ENCODE measurements at places on chromosomes 11 and 22.
A peak's percentile ranks its signal among the peaks of the same experiment; 100 is the strongest.

- no peak for DNase-seq
These were observed 32.9 kb upstream of the TRIM29 start for GRCh38 chr11:120170741-120171261.

DNA sequence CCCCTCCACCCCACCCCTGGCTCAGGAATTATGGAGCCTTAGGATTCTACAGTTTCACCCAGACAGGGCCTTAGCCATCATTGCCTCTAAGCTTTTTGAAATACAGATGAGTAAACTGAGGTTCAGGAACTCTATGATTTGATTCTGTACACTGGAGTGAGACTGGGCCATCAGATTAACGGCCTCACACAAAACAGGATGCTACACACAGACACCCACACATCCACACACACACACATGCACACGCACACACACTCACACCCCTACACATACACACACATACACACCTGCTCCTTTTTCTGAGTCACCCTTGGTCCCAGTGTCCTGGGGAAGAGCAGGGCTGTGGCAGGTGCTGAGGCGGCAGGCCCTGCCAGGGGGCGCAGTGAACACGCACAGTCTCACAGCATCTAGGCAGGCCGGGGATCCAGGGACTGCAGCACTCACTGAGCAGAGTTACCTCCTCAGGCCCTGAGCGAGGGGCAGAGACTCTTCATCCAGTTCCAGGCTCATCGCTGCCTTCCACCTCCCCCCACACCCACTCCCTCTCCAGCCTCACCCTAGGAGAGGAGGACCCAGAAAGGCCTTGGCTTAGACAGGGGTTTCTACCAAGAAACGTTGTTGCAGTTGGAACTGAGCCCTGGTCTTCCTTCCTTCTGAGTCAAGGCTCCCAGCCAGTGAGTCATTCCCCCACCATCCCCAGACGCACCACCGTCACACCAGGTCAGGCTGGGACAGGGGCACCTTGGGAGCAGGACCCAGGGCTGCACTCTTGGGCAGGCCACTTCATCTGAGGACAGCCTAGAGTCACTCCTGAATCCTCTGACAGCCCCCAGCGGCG, 89.8 kb upstream of the PARVA start:
- DNase-seq = peak; percentile 90

DNA sequence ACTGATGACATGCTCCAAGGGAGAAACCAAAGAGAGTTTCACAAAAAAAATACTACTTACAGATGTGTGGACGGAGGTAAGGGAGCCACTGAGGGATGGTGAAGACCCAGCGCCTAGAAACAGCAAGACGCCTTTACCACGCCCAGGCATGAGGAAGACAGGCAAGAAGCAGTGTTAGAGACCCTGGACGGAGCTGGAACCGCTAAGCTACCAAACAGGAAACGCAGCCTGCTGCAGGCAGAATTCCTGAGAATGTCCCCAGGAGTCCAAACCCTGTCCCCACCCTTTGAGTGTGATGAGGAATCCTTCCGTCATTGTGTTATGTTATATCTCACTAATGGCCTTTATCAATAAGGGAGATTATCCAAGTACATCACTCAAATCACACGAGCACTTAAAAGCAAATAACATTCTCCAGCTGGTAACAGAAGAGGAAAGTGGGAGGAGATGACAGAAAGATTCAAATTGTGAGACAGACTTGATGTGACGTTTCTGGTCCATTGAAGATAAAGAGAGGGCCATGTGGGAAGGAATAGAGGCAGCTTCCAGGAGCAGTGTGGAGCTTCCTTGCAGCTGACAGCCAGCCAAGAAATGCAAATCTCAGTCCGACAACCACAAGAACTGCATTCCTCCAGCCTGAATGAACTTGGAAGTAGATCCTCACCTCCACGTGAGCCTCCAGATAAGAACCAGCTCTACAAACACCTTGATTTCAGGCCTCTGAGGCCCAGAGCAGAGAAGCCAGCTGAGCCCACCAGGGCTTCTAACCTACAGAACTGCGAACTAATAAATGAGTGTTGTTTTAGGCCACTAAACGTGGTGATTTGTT, 19.1 kb downstream of the FAM181B start:
- no peak for DNase-seq

GRCh38 chr11:69186316-69187260, 30.9 kb downstream of the SMIM38 start:
- peak; percentile 74 for DNase-seq

DNA sequence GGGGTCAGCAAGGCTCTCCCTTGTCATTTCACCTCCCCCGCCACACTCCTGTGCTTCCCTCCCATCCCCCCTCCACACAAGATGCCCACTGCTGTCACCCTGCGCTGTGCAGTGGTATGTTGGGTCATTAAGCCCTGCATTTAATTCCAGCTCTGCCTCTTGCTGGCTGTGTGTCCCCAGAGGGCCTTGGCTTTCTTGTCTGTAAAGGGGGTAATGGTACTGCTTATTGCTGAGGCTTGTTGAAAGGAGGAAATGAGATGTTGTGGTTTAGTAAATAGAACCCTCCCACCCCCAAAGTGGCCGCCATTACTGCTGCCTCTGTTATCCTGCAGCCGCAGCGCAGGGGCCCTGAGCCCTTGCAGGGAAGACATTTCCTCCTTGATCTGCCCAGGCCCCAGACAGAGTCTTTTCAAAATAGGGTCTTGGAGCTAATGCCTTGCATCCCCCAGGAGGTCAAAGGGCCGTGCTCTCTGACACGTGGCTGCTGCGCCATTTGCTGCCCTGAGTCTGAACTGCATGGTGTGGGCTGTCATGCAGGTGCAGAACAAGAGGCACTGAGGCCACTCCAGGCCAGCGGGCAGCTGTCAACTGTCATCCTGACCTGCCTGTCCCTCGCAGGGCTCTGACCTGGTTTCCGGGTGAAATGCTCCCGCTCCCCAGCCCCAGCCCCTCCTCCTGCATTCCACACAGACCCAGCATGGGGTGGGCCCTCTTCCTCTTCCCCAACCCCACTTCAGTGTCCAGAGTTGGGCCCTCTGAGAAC, 18.7 kb downstream of the PVALB start:
- DNase-seq = no peak

DNA sequence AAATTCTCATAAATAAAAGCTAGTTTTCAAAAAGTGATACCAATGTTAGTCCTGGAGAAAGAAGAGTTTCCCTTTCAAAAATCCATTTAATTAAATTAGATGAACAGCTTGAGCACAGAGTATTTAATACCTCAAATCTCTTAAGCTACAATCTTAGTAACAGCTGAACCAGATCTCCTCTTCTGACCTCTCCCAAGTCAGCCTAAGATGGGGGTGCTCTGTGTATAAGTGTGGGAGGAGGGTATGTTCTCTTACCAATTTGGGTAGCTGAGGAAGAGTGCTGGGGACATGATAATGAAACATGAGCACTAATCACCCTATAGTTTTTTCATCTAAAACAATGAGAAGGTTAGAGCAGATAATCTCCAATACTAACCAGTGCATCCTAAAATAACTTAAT, 9.6 kb downstream of the TPH1 start:
- DNase-seq = no peak

DNA sequence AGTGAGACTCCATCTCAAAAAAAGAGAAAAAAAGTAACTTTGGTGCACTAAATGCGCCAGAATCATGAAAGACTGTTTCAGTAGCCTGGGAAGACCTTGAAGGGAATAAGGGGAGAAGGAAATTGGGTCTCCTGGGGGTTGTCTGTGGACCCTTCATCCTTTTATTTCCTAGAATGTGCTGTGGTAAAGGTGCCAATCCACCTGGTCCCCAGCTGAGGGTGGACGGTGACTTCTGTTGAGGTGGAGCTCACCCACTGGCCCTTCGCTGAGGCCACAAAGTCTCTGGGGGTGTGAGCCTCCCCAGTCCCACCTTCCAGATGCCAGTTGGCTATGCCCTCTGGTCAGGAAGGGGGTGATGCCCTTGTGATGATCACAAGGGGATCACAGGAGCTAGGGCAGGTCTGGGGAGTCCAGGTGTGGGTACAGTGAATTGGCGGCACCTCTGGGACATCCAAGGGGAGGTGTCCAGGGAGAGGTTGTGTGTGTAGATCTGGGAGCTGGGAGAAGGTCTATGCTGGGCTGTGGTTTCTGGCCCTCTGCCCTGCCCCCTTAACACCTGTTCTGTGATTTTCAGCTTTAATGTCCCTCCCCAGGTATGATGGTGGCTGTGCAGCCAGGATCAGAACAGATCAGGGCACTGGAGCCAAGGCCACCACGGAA, 34.2 kb upstream of the LMO1 start:
- no peak for DNase-seq

DNA sequence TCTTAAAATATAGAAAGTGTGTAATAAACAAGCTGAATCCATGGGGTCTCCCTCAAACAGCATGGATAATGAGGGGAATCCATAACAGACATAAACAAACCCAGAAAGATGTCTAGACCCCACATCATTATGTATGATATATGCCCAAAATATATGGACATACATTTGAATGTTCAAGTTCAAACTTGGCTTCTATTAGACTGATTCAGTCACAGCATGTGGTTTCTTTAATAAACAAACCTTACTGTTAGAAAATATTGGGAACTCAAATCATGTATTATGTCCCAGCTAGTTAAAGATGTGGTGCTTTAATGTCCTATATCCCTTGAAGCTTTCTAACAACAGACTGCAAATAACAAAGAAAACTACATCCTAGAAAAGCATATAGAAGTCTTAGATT, 228.6 kb downstream of the SOX6 start:
- no peak for DNase-seq

GRCh38 chr11:111541254-111542061, 938 bp downstream of the LAYN start:
- peak; percentile 38 for DNase-seq

DNA sequence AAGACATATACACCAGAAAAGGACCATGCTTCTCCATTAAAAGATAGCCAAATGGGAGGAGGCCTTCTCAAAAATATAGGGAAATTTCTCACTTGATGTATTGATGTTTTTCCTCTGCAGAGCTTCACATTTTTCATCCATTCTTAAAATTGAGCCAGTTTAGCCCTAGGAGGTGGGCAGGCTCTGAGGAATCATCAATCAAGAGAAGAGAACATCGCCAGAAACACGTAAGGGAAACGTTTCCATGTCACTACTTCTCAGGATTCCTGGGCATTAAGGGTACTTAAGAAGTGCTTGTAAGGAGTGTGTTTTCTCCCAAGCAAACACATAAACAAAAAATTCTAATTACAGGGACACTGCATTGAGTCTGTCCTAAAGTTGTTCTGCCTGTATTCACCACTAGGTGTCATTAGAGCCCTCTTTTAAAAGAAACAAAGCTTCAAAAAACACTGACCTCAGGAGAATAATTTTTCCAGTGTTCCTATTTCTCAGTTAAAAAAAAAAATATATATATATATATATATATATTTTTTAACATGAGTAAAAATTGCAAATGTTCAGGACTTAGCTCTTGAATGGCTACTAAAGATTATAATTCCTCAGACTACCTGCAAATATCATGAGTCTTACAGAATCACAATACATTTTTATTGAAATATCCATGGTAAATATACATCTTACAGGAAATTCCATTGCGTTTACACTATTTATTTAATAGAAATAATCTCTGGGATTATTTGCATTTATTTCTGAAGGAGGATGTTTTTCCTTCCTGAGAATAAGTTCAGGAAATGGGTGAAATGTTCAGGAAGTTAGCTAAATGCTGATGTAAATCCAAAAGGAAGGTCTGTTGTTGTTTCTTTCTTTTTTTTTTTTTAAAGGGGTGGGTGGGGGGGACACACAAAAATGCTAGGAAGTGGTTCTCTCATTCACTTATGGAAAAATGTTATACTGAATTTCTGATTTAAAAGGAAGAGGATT, 16.0 kb downstream of the FZD4 start:
- peak; percentile 79 for DNase-seq

DNA sequence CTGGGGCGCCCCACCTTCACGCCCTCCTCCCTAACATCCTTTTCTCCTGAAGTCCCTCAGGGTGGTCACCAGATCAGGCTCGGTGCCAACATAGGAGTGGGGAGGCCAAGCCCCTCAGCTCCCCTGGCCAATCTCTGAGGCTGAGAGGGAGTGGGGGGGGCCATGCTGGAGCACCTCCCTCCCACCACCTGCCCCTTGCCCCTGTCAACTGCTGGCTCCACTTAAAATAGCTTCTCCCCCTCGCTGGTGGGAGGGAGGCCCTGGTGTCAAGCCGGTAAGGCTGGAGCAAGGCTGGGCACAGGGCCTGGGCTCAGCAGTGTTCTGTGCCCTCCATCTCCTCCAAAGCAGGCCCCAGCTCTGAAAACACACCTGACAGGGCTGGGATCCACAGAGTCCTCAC, 4.9 kb downstream of the PLXNB2 start:
- no peak for DNase-seq

DNA sequence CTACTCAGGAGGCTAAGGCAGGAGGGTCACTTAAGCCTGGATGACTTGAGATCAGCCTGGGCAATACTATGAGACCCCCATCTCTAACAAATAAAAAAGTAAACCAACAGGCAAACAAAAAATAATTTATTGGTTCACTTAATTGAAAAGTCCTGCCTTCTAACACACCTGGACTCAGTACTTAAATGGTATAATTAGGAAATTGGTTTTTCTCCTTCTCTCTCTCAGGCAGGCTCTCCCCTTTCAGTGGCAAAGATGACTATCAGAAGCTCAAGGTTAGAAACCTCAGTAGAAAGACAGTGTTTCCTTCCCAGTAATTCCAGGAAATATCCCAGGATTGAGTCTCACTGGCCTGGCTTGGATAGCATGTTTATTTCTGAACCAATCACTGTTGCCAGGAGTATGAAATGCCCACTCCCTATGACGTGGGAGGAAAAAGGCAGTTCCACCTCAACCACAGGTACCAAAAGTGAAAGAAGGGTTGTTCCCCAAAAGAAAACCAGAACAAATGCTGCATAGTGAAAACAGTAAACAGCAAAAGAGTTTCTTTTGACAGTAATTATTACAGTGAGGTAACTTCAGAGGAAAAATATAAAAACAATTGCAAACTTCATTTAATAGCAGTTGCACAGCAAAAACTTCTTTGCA, 56.3 kb upstream of the SOX6 start:
- no peak for DNase-seq

DNA sequence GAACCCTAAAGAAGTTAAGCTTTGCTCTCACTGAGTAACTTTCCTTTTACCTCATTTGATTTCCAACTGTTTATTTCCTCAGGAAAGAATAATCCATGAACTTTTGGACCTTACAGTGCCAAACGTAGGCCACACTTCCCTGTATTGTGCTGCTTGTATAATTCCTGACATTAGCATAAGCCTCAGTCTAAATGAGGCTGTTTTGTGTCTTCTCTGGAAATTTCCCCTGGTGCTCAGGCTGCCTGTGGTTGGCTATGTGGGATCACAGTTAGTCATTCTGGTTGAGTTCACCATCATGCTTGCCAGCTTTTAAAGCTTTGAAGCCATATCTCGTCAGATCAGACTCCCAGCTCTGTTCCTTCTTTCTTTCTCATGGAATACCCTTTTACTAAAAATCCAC, 107.0 kb downstream of the FAM76B start:
- DNase-seq = peak; percentile 53

Measured in umbilical cord (tissue), 2 donors.